GM03348 (cell line): ENCODE measurements at places on chromosomes 2 and 18.

DNA sequence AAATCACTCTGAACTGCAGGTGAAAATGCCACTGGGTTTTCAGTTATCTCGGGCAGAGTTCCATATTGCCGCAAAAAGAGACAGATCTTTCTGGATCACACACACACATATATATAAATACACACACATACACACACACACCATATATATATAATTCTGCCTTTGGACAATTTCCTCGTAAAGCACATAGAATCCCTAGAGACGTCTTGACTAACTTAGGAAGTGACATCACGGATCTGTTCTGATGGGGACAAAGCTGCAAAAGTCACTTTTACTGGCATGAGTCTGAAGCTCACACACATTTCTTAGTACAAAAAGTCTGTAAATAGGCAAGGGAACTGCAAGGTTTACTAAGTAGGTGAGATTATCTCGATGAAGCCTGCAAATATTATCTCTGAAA is 28.6 kb upstream of the MBOAT2 start:
- no peak for DNase-seq

- DNase-seq, result no peak
Observed at GRCh38 chr2:95276244-95276887, 2.1 kb downstream of the PROM2 start.

- DNase-seq, result no peak
Observed at GRCh38 chr2:28833740-28834470, 23.3 kb downstream of the SPDYA start.

DNA sequence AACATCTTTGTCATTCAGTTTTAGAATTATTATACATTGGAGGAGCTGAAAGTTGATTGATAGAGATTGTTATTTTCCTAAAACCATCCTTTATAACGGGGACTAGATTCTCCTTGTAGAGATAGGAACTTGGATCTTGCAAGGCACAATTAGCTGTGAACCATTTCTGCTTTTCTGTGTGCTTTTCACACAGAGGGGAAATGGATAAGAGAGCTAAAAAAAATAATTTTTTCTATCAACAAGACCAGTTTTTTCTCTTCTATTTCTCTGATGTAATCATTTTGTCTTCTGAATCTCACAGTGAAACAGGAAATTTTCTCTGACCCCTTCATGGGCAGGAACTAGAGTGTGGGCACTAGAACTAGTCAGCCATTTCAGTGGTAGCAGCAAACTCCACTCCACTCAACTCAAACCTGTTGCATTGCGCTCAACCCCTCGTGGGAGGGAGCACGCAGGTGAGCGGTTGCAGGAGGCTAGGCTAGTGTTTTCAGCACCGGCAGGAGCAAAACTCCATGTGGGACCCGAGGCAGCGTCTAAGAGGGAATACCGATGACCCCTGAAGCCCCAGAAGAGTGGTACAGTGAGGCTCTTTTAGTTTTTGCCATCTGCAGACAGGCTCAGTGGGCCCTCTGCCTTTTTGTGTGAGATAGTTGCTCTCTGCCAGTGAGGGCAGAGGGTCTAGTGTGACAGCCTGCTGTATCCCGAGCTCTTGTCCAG is 24.0 kb upstream of the SLC39A10 start:
- no peak for DNase-seq

GRCh38 chr18:21451851-21452250 is 148.7 kb downstream of the ESCO1 start:
- DNase-seq, result no peak

DNA sequence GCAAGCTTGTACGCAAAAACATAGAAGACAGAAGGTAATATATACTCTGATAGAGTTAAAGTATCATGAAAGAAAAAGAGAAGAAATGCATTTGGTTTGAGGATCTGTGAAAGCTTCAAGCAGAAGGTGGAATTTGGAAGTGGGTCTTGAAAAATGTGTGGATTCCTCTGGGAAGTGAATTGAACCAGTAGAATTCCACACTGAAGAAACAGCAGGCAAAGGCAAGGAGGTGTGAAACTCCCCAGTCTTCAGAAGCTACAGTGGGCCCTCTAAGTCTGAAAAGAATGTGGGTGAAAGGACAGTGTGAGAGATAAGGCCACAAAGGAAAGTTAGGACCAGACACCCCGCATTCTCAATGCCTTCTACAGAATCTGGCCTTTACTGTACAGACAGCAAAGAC is 25.6 kb downstream of the COBLL1 start:
- DNase-seq, result no peak

GRCh38 chr2:47984041-47984440 is 77.7 kb upstream of the FBXO11 start:
- DNase-seq, result peak; percentile 3

GRCh38 chr2:216507220-216508160 is 8.8 kb downstream of the RPL37A start:
- no peak for DNase-seq

GRCh38 chr18:22346401-22346952 is 71.2 kb downstream of the CTAGE1 start:
- DNase-seq, result peak; percentile 38

DNA sequence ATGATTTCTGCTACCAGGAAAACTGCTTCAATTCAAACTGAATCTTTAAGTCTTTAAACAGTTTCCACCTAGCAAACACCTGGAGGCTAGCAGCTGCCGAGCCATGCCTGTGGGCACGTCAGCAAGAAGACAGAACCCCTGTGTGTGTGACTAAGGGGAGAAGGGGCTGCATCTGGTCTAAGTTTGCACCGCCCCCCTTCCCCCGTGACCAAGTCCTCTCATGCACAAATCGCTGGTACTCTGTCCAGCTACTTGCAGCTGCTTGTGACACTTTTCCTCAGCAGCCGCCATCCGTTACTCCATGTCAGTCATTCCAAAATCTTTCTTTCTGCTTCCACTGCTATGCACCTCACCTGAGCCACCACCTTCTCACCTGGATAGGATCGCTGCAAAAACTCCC is 355.0 kb downstream of the SS18 start:
- no peak for DNase-seq

DNA sequence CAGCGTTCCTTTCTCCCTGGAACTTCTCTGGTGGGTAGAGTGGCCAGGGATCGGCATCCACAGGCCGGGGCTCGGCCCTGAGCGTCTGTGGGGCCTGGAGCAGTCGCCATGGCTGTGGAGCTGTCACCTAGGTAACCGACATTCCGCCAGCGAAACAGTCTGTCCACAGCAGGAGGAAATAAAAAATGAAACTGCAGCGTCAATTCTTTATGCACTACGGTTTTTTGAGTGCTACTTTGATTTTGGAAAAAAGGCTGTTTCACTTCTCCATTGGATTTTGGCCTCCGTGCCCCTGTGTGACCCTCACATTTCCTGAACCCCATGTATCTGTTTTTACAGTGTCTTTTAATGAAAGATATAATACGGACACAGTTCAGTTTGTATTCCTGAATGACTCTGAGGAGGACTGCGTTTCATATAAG is 163.4 kb downstream of the LDLRAD4 start:
- peak; percentile 89 for DNase-seq

DNA sequence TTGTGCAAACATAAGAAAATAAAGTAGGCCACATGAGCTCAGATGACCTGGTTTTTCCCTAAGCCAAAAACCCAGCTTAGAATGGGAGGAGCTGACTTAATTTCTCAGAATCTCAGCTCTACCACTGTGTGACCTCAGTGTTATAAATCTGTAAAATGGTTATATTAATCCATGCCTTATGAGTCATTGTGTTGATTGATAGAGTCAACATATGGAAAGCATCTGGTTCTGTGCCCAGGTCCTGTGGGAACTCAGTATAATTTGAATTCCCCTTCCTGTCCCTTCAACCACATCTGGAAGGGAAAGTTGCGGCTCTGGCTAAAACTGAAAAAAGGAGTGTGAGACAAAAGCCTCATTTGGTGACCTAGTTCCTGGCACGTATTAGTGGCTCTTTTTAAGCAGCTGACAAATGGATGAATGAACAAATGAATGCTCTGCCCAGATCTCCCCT is 25.7 kb downstream of the TMEM177 start:
- no peak for DNase-seq

DNA sequence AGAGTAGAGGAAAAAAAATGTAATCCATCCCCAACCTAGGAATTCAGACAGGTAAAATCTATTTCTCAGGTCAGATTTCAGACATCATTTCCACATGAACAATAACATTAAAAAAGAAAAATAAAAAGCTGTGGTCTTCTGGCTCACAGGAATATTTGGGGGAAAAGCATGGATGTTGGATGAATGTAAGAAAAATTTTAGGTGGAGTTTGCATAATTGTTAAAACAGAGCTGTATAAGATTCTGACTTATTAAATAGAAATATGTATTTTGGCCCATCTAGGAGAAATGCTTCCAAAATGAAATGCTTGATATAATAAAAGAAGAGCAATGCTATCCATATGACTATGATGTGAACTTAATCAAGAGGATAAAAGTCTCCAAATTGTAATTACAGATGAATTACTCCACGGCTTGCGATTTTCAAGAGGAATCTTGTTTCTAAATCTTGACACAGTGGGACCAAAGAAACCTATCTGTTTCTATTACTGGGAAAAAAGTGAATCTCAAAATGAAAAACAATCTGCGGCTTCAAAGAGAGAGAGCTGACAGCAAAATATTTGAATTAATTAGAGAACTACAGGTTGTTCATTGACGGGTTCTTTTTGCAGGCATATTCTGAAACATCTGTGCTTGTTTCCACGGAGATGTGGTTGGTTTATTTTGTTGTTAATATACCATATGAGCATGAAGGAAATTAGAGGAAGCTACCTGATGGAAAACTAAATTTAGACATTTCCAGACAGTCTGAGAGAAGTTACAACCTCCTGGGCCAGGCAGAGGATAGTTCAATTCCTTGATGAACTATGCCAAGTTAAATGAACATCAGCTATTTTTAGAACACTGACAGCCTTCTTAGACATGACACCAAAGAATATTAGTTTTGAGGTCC is 468.7 kb downstream of the PID1 start:
- no peak for DNase-seq

DNA sequence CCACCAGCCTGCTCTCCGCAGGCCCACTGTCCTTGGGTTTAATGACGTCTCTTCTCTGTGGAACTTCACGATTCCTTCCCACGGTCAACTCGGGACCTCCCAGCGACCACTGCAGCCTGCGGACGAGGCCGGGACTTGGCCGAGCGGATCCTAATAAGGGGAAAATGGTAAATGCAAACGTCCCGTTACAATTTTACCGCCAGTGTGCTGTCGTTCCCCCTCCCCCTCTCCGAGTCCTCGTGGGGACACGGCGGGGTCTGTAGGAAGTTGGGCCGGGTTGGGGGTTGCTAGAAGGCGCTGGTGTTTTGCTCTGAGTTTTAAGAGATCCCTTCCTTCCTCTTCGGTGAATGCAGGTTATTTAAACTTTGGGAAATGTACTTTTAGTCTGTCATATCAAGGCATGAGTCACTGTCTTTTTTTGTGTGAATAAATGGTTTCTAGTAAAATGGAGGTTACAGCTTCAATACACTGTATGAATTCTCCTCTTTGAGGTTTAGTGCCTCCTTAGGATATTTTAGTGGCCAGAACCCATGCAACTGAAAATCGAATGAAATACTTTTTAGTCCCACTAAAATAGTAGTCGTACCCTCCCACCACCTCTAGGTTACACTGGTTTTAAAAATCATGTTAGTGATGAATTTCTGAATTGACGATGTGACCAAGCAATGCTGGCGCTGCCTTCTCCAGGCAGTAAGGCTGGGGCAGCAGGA is 2.3 kb downstream of the HOXD11 start:
- DNase-seq, result no peak

GRCh38 chr2:169715379-169716237 is 18.0 kb upstream of the KLHL23 start:
- peak; percentile 32 for DNase-seq

- DNase-seq, result no peak
Observed at GRCh38 chr2:59456285-59456684, 1097.2 kb downstream of the BCL11A start.

DNA sequence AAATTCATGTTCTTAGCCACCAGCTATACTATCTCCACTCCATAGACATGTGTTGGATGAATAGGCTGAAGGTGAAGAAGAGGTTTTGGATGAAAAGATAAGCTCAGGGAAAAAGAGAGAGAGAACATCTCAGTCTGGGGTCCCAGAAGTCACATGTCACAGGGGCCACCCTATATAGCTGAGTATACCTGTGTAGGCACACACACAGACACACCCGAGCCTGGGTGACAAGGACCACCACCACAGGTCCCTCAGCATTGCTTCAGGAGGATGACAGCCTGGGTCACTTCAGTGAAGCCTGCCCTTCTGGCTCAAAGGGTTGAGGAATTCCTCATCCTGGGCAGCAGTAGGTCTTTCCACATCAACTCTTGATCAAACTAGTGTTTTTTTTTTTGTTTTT is 56.2 kb downstream of the POLR1A start:
- no peak for DNase-seq

GRCh38 chr18:9575558-9575957 is 38.8 kb downstream of the PPP4R1 start:
- no peak for DNase-seq

DNA sequence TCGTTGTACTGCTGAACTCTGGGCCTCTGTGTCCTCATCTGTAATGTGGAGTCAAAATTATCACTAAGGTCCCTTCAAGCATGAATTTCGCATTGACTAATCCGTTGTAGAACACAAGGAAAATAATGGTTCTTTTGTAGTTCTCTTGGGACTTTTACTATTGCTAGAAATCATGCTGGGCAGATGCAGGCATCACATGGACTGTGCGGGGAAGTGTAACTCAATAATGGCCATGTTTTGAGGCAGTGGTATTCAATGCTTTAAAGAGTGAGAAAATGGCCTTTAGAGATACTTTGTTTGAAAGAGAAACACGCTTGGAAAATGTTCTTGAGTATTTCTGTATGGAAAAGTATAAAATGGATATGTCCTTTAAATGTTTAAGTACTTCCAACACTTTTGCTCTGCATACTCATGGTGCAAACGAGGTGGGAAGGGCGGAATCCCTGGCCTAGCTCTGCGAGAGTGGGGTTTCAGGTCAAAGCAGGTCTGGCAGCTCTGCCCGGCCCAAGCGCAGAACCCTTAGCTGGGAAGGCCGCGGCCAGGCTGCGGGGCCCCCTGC is 117.3 kb upstream of the MSTN start:
- DNase-seq, result no peak

GRCh38 chr2:88874063-88874657 is 182.7 kb downstream of the RPIA start:
- DNase-seq, result peak; percentile 63

DNA sequence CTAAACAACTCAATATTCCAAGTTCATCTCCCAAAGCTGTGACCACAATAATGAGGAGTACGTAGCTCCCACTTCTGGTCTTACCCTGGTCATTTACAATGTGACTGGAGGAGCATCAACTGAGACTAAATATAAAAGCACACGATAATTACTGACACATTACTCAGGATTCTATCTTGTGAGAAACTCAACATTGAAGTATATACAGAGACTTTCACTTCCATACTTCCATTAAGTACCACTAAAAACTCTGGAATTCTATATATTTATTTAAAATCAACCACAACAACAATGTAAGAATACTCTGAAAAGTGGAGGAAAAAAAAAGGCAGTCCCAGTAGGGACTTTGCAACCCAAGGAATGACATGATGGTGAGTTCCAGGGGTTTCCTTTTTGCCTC is 61.4 kb downstream of the XDH start:
- no peak for DNase-seq

DNA sequence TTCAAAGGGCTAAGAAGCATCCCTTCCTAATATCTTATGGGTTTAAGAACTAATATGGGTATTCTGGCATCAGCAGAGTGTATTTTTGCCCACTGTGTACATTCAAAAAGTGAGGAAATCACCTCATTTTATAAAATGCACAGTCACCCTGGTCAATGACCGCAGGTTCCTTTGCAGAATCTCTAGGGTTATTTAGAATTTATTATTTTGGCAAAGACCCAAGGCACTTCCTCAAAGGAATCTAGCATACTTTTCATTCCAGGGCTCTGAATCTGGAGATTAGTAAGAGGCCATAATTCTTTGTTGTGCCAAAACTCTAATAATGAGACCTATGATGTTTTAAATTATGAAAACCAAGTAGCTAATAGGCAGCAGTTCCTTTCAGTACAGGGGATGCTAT is 27.2 kb upstream of the CDH2 start:
- DNase-seq, result peak; percentile 79
